ENCODE measurements at places on chromosomes 4 and X. TPM values are rescaled to one million over a fixed set of nuclear protein-coding genes. Genes with fewer than 3 reads are reported as not detected.

ELF2 gene
- total RNA-seq, result 32.8 TPM

FAM114A1 gene
- total RNA-seq, result 325 TPM

COX7B2 gene
- total RNA-seq, result not detected

AFM gene
- total RNA-seq, result not detected

RAB40A gene
- not detected for total RNA-seq

ARMCX2 gene
- 59.8 TPM for total RNA-seq

SCLT1 gene
- 9.2 TPM for total RNA-seq

S100G gene
- not detected for total RNA-seq

RIBC1 gene
- 0.68 TPM for total RNA-seq

KIT gene
- 4.0 TPM for total RNA-seq

CRMP1 gene
- total RNA-seq, result 0.08 TPM

LANCL3 gene
- total RNA-seq, result not detected

Data from smooth muscle cell of the coronary artery (primary cell).